ENCODE measurements at places on chromosomes 7 and 10. TPM values are rescaled to one million over a fixed set of nuclear protein-coding genes. Genes with fewer than 3 reads are reported as not detected.

SSC4D gene
- 1.7 TPM for total RNA-seq

ZNF727 gene
- total RNA-seq = not detected

HOXA6 gene
- total RNA-seq = 15.0 TPM

SH2D4B gene
- total RNA-seq = not detected

EN2 gene
- total RNA-seq = not detected

RPEL1 gene
- 0.13 TPM for total RNA-seq

C10orf71 gene
- not detected for total RNA-seq

AKR1D1 gene
- not detected for total RNA-seq

ELAPOR2 gene
- total RNA-seq = 12.9 TPM

CXCL12 gene
- total RNA-seq = 128 TPM

CPED1 gene
- total RNA-seq = 21.2 TPM

SYT15B gene
- 0.24 TPM for total RNA-seq

CCDC172 gene
- not detected for total RNA-seq

NRAP gene
- total RNA-seq = not detected

ACBD7 gene
- 0.40 TPM for total RNA-seq

PTN gene
- total RNA-seq = 34.1 TPM

METTL27 gene
- total RNA-seq = 8.1 TPM

ADARB2 gene
- 0.40 TPM for total RNA-seq

GSTO2 gene
- total RNA-seq = 18.4 TPM

HEPACAM2 gene
- total RNA-seq = not detected

Measured in epithelial cell of alveolus of lung (primary cell).